ENCODE measurements at places on chromosomes 3 and 15. TPM values are rescaled to one million over a fixed set of nuclear protein-coding genes. Genes with fewer than 3 reads are reported as not detected.

GRCh38 chr3:178434206-178434805, 101.9 kb upstream of the KCNMB2 start:
- H3K36me3 ChIP-seq, result no peaks in the 10 kb centered on the region
- peaks cover 2% of the 10 kb centered on the region for H3K27me3 ChIP-seq
- no peak overlapping the region for H3K27ac ChIP-seq
- DNase-seq, result no peak

DNA sequence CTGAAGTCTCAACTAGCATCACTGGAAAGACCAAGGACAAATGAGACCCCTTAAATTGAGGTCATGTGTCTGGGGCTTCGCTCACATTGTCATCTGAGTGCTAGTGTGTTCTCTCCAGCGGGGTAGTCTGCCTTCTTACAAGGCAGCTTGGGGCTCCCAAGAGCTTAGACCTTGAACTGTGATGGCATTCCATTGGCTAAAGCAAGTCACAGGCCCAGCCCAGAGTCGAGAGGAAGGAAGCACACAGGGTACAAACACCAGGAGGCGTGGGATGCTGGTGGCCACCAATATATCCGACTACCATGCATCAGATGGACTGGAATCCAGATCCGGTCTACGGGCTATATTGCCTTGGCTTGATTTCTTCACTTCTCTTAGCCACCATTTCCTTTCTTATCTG, 31.5 kb upstream of the DYNC1LI1 start:
- no peak for DNase-seq
- H3K4me1 ChIP-seq, result no peaks in the 10 kb centered on the region
- H3K27ac ChIP-seq, result no peak overlapping the region
- no peak overlapping the region for H3K4me3 ChIP-seq
- H3K36me3 ChIP-seq, result no peaks in the 10 kb centered on the region

GRCh38 chr3:39376959-39377634, 6.1 kb upstream of the SLC25A38 start:
- no peak overlapping the region for H3K4me3 ChIP-seq
- no peaks in the 10 kb centered on the region for H3K27me3 ChIP-seq
- H3K36me3 ChIP-seq, result no peaks in the 10 kb centered on the region
- no peak overlapping the region for H3K27ac ChIP-seq
- H3K4me1 ChIP-seq, result peaks cover 5% of the 10 kb centered on the region

DNA sequence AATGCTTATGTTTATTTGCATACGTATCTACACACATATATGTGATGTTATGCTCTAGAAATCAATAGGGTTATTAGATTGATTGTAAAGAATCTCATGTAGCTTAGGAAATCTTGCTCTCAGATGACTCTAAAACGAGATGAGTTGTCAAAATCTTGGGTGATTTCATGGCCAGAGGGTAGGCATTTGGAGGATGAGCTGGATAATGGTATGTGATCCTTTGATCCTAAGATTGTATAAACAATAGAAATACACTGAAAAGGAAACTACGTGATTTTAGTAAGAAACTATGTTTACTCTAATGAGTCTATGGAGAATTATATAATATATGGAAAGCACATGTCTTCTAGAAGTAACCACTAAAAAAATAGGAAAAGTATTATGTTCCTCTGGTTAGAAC, 676.6 kb downstream of the NSUN3 start:
- peaks cover 7% of the 10 kb centered on the region for H3K36me3 ChIP-seq
- H3K4me3 ChIP-seq, result no peak overlapping the region
- no peaks in the 10 kb centered on the region for H3K4me1 ChIP-seq
- DNase-seq, result no peak
- H3K27ac ChIP-seq, result no peak overlapping the region

GRCh38 chr3:156252656-156253055, 132.3 kb downstream of the KCNAB1 start:
- DNase-seq, result no peak
- no peaks in the 10 kb centered on the region for H3K36me3 ChIP-seq
- H3K27ac ChIP-seq, result no peak overlapping the region
- H3K4me1 ChIP-seq, result no peaks in the 10 kb centered on the region
- H3K27me3 ChIP-seq, result peaks cover 13% of the 10 kb centered on the region
- H3K4me3 ChIP-seq, result no peak overlapping the region

GRCh38 chr3:102169915-102170479, 264.8 kb upstream of the ZPLD1 start:
- H3K36me3 ChIP-seq, result no peaks in the 10 kb centered on the region
- no peak overlapping the region for H3K27ac ChIP-seq
- no peaks in the 10 kb centered on the region for H3K4me1 ChIP-seq
- no peaks in the 10 kb centered on the region for H3K27me3 ChIP-seq
- no peak for DNase-seq

DNA sequence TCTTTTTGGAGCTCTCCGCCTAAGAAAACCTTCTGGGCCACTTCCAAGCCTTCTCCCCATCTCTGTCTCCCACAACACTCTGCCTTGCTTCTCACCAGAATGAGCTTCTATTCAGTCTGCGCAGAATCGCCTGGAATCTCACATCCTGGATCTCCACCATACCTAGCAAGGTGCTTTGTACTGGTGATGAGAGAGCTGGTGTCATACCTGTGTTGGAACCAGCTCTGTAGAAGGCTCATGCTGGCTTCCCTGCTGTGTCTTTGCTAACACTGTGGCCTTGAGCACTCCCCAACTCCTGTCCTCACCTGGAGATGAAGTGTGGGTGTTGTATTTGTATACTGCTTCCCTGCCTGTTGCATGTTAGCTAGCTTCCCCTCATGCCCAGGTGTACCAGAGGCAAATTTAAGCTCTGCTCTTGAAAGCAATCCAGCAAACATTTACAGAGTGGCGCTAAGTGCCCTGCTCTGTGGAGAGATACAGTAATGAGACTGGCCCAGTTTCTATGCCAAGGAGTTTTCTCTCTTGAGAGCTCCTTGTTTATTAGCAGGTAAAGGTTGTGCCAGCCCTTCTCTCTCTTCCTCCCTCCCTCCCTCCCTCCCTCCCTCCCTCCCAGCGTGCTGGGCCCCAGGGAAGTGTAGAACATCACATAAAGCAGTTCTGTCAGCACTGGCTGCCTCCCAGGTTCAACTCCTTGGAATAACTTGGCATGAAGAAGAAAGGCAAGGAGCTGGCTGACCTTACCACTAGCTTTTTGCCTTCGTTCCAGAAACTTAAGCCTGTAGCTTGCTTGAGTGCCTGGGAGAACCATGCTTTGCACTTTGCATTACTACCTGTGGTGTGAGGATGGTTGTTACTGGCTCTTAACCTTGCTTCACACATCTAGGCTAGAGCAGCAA, 54.9 kb downstream of the TRIM71 start:
- no peak overlapping the region for H3K4me3 ChIP-seq
- no peaks in the 10 kb centered on the region for H3K4me1 ChIP-seq
- H3K27ac ChIP-seq, result no peak overlapping the region
- no peaks in the 10 kb centered on the region for H3K36me3 ChIP-seq
- H3K27me3 ChIP-seq, result no peaks in the 10 kb centered on the region

DNA sequence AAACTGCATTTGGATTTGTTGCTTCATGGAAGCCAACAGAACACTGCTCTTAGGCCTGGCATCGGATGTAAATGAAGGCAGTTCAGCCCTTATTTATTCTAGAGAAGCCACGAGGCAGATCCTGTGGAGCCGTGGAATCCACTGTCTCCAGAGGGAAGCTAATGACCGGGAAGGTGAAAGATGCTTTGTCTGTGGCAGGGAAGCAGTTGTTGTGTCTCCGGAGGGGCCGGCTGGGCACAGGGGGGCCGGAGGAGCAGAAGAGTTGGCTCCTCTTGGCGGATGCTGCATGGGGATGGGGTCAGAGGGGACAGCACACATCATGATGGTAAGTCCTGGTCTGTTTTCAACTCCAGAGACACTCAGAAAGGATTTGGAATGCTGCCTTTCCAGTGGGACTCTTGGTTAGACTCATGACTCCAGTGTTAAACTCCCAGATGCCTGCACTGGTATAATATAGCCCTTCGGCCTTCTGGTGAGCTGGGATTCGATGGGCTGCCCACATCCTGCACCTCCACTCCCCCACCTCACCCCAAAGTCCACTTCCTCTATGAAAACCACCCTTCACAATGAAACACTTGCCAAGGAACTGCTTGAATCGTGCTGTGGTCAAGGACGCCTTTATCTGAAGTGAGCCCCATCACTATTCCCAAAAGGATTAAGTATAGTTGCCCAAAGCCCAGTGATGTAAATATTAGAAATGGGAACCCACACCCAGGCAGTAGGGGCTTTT, 33.6 kb downstream of the TPM1 start:
- H3K27me3 ChIP-seq, result peaks cover 8% of the 10 kb centered on the region
- H3K4me1 ChIP-seq, result no peaks in the 10 kb centered on the region
- DNase-seq, result no peak
- H3K36me3 ChIP-seq, result peaks cover 6% of the 10 kb centered on the region
- no peak overlapping the region for H3K4me3 ChIP-seq

DNA sequence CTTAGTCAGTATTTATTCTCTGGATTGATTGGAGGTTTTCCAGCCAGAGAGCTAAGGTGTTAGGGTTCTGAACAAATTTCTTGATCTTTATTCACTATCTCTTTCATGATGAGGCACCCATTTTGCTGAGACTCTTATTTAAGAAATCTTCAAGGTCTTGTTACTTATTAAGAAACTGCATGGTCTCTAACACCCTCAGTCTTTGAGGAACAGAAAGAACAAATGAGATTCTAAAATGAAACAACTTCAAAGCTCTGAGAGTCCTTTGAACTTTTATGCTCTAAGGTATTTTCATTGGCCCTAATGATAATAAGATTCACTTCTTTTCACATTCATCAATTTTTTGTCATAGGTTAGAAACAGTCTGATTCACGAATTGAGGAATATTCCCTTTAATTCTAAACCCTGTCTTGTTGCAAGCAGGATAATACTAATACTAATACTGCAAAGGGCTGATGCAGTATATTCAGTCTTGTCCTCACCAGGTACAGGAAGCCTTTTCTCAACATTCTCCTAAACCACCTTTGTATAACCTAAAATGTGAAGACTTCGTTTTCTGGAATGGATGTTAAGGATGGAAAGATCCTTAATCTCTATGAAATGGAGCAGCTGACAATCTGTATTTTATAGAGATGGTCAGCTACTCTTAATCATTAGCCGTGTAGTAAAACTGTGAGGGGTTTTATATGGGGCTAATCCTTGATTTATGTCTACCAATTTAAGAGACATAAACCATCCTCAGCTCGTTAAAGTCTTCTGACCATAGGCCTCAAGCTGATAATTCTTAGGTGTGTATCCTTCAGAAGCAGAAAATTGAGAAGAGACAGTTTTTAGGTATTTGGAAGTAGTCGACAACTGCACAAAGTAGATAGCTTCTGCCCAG, 198.3 kb downstream of the OTOL1 start:
- no peaks in the 10 kb centered on the region for H3K27me3 ChIP-seq
- DNase-seq, result no peak
- no peak overlapping the region for H3K27ac ChIP-seq
- no peak overlapping the region for H3K4me3 ChIP-seq
- no peaks in the 10 kb centered on the region for H3K36me3 ChIP-seq
- no peaks in the 10 kb centered on the region for H3K4me1 ChIP-seq

- H3K27ac ChIP-seq, result peak overlapping the region; percentile 95
- no peaks in the 10 kb centered on the region for H3K27me3 ChIP-seq
- no peak for DNase-seq
- H3K4me3 ChIP-seq, result peak overlapping the region; percentile 97
- H3K4me1 ChIP-seq, result peaks cover 36% of the 10 kb centered on the region
Observed at GRCh38 chr15:51736069-51736468, 1.4 kb downstream of the LYSMD2 start.

DNA sequence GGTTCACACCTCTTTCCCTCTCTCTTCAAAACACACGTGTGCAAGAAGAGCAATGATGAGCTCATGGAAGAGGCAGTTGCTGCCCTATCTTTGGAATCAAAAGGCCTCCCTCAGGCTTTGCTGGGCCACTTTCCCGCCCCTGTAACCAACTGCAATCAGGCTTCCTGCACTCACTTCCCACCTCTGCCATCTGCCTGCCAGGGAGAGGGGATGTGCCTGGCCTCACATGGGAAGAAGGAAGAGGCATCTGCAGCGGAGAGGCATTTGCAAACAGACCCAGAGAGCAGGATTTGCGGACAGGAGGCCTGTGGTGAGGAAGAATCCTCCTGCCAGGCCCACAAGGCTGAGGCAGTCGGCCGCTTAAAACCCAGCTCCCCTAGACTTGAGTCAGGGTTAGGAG, 175.6 kb upstream of the ATP10A start:
- no peaks in the 10 kb centered on the region for H3K36me3 ChIP-seq
- H3K4me1 ChIP-seq, result no peaks in the 10 kb centered on the region
- no peak for DNase-seq
- peaks cover 34% of the 10 kb centered on the region for H3K27me3 ChIP-seq
- H3K27ac ChIP-seq, result no peak overlapping the region
- H3K4me3 ChIP-seq, result no peak overlapping the region

DNA sequence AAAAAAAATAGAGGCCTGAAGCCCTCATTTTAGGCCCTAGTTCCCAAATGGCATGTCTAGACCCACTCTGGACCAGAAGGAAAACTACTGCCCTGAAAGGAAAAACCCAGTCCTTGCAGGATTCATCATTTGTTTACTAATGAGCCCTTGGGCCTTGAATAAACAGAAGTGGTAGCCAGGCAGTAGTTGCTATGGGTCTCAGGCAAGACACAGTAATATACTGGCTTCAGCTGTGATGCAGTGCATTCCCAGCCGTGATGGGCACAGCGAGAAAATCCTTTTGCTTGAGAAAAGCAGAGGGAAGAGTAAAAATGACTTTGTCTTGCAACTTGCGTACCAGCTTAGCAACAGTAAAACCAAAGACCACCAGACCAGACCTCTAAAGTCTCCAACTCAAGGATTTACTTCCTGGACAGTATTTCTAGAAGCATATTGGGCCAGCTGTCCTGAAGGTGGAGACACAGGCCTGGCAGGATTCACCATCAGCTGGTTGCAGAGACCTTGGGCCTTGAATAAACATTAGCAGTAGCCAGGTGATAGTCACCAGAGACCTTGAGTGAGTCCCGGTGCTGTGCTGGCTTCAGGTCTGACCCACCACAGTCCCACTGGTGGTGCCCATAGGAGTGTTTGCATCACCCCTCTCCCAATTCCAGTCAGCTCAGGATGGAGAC, 208.3 kb upstream of the SLITRK3 start:
- no peaks in the 10 kb centered on the region for H3K4me1 ChIP-seq
- H3K27me3 ChIP-seq, result no peaks in the 10 kb centered on the region

DNA sequence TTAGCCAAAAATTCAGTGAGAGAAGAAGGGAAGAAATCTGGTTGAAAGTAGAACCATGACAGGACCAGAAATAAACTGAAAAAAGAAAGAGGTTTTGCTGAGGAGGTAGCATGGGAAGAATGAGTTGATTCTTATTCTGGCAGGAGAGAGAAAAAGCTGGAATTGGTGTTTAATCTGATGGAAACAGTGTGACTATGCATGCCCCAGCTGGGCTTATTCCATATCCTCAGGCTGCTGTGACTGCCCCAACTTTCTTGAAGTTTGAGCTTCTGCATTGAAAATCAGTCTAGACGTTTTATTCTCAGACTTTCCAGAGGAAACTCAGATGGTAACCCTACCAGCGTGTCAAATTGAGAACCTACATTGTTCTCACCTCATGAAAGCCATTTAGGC, 352.5 kb upstream of the DCBLD2 start:
- no peak for DNase-seq
- H3K27ac ChIP-seq, result no peak overlapping the region
- no peaks in the 10 kb centered on the region for H3K36me3 ChIP-seq

Gene GOLGA8J
- 0.60 TPM for total RNA-seq

Gene GJD2
- total RNA-seq, result not detected

Gene PPARG
- total RNA-seq, result not detected

Gene GOLGA8B
- 351 TPM for total RNA-seq

Gene INSYN1
- total RNA-seq, result not detected

Gene PLS1
- total RNA-seq, result 3.2 TPM

Gene PGBD4
- 6.6 TPM for total RNA-seq
